ENCODE measurements at places on chromosomes 12 and 14.

DNA sequence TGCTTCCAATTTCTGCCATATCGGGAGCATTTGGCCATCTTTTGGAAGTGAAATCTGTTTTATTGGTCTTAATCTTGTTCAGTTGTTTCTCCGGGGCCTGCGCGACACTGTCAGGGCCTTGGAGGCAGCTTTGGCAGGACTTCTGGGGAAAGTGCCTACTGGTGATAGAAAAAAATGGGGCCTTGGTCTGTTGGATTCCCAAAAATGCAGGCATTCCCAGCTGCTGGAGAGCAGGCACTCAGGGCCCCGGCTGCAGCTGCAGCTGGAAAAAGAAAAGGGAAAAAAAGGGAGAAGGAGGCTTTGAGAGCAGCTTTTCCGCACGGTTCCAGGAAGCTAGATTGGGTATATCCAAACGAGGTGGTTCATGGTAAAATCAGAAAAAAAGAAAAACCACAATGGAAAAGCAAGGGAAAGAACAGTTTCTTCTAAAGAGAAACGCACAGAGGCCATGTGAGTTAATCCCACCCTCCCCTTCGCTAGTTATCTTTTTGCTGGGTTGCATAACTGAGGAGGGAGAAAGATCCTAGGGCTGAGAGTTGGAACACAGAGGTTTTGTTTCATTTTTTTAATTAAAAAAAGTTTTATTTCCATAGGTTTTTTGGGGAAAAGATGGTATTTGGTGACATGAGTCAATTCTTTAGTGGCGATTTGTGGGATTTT is 134.7 kb upstream of the RFLNA start:
- DNase-seq, result no peak

- no peak for DNase-seq
Measured at GRCh38 chr14:25090716-25091454, 40.9 kb upstream of the STXBP6 start.

DNA sequence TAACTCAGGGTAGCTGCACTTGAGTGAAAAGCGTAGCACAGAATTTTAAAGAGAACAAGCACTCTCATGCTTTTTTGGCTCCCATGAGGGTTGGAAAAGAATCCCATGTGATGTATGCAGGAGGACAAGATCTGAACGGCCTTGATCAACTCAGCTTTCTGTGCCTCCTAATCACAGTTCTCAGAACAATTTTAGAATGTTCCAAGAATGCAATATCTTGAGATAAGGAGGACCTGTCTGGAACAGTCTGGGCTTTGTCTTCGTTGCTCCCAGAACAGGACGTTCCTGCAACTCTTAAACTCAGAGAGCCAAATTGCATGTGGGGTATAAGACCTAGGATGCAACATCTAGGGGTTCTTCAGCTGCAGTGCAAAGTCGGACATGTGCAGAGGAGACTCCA is 582.7 kb downstream of the RERGL start:
- no peak for DNase-seq

- DNase-seq, result no peak
Measured at GRCh38 chr12:8844665-8845064, 22.2 kb downstream of the A2ML1 start.

Measured in stimulated activated CD8-positive, alpha-beta memory T cell treated with anti-CD3 and anti-CD28 coated beads, Interleukin-4, amount 100 ng/mL, for 48 hours (primary cell).